ENCODE measurements at places on chromosomes 7 and 10. TPM values are rescaled to one million over a fixed set of nuclear protein-coding genes. Genes with fewer than 3 reads are reported as not detected.

The UNCX gene
- total RNA-seq: not detected

The GRB10 gene
- 33.9 TPM for total RNA-seq

The HOXA4 gene
- total RNA-seq: not detected

The PDSS1 gene
- 3.6 TPM for total RNA-seq

The LIPK gene
- not detected for total RNA-seq

Measured in uterus (tissue), 4 donors.